ENCODE measurements at places on chromosomes 5 and 9.
A peak's percentile ranks its signal among the peaks of the same experiment; 100 is the strongest.

DNA sequence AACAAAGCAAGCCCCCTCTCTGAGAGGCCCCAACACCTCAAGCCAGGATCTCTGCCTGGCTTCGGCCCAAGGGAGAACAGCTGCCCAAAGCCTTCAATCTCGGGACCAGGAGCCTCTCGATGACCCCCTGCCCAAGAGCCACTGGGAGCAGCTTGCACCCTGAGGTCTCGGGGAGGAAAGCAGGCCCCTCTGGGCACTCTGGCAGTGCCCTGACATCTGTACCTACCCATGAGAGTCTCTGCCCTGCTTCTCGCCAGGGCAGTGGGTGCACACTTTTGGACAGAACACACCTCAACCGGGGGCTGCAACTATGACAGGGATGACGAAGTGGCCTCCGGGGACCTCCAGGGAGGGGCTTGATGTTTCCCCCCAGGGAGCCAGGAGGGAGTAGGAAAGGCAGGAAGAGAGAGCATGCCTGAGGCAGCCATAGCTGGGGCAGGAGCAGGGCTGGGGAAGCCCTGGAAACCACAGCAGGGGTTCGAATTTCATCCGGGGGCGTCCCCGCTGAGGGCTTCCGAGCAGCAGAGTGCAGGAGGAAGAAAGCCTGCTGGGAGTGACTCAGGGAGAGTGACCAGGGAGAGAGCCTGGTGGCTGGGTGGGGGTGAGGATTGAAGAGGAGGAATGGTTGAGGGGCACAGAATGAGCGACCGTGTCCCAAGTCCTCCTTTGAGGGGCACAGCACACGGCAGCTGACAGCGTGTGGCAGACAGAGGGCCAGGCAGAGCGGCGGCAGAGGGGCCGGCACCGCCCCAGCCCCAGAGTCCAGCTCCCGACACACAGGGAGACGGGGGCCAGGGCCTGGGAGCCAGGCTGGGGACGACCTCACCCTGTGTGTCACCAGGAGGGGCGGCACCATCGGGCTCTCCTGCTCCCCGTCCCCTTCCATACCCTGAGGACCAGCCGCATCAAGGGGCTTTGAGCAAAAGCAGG is 1.8 kb downstream of the LPCAT1 start:
- ATAC-seq = peak; percentile 76

- peak; percentile 2 for ATAC-seq
Measured at GRCh38 chr9:136686534-136686793, 793 bp downstream of the AGPAT2 start.

- ATAC-seq = no peak
Measured at GRCh38 chr9:69180200-69180599, 6.1 kb downstream of the TJP2 start.

DNA sequence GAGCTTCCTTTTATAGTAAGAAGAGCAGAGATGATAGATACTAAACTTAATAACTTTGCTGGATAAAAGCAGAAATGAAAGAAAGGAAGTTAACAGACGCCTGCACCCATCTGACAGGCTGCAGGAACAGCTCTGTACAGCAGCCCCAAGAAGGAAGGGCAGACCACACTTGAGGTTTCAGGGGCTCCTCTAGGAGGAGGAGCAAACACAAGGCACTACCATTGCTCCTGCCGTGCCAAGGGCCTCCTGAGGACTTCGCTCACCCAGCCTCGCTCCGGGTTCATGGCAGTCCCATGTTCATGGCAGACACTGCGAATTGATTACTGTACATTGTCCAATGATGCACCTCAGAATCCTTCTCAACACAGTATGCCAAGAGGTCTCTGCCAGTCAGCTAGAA is 85.1 kb downstream of the AMBP start:
- peak; percentile 7 for ATAC-seq

DNA sequence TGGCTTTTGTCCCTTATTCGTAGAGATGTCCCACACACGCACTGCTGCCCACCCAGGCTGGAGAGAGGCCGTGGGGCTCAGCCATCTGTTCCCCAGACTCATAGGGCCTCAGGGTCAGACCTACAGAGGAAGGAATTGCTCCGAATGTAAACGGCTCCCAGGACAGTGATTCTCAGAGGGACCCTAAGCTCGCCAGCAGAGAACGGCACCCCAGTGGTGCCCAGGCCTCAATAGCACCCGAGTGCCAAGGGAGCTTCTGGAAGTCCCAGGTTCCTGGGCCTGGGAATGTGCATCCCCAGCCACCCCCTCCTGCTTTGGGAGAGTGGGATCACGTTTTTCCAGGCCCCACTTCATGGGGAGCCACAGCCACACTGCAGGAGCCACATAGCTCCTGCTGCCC is 32.9 kb upstream of the CNOT6 start:
- ATAC-seq = no peak

DNA sequence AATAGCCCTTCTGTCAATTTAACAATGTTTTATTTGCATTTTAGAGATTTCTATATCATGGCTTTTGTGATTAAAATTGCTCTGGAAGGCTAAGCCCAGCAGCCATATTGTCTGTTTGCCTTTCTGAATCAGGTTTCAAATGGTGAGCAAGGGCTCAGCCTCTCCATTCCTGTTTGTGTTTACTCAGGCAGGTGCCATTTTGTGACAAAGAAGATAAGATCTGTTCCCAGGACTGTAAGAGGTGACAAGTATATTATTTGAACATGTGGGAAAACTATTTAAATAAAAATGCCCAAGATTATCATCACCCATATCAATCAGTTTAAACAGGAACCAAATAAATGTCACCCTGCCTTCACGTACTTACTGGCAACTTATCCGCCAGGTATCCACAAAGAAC is 641.3 kb upstream of the KLF4 start:
- ATAC-seq = no peak
